OCI-M1 (cell line): ENCODE measurements at places on chromosomes 13 and 19.

DNA sequence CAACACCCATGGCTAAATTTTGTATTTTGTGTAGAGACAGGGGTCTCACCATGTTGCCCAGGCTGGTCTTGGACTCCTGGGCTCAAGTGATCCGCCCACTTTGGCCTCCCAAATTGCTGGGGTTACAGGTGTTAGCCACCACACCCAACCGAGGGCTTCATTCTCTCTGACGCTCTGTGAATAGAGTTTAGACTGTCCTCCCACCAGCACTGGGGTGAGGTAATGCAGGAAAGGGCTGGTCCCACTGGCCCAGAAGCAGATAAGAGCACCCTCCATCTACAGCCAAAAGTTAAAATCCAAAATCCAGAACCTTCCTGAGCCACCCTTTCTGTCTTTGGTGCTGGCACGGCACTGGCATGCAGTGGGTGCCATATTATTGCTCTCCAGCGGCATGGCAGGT, 31.8 kb upstream of the HOMER3 start:
- DNase-seq, result no peak

DNA sequence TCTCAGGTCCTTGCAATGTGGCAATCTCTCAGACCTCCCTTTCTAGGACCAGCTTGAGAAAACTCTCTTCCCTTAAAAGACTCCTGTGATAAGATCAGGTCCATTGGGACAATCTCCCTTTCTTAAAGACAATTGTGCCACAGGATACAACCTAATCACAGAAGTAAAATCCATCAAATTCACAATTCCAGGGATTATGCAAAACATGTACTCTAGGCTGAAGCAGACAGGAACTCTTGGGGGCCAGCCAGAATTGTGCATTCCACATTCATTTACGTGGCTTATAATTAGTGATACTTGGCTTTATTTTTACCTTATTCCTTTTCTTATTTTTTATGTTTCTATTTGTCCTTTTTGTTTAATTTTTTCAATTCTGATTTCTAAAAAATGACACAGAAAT, 257.9 kb downstream of the KLF12 start:
- DNase-seq, result no peak

DNA sequence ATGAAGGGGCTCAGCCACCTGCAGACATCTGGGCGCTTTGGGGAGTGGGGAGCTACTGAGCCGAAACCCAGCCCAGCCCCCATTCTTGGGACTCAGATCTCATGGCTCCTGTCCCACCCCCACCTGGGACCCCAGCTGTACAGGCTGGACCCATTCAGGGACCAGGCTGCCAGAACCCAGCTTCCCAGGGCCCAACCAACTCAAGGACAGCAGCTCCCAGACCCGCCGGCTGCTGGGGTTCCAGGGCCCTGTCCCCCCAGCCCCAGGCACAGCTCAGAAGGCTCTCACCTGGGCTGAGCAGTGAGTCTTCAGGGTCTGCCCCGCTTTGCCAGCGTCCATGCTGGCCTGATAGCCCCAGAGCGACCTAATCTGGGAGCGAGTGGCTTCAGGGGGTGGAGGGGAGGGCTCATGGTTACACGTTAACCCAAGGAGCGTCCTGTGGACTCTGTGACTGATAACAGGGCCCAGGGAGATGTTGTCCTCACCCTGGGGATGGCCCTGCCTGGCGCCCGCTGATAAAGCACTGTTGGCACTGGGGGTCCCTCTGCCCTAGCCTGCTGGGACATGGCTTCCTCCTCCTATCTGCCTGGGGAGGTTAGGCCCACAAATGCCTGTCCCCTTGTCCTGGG, at the start of gene TMEM86B:
Gene TMEM86B, minus strand, starts transcription at position 361 of the 629 bp plus-strand sequence. Its CDS starts 22 bp downstream, at position 339.
- no peak for DNase-seq

DNA sequence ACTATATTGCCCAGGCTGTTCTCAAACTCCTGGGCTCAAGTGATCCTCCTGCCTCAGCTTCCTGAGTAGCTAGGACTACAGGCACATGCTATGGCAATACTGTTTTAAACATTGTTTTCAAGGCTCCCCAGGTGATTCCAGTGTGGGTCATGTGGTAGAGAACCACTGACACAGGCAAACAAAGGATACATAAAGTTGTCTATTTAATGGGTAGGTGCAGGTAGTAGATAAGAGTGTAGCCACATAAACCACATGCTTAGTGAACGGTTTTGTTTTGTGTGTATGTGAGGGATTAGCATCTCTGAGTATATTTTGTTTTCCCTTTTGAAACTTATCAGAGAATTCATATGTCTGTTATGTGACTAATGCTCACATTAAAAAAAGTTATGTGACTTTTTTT, 36.7 kb downstream of the USPL1 start:
- DNase-seq, result peak; percentile 35

- DNase-seq, result no peak
These were observed 4.2 kb downstream of the BLOC1S3 start for GRCh38 chr19:45182758-45183157.

DNA sequence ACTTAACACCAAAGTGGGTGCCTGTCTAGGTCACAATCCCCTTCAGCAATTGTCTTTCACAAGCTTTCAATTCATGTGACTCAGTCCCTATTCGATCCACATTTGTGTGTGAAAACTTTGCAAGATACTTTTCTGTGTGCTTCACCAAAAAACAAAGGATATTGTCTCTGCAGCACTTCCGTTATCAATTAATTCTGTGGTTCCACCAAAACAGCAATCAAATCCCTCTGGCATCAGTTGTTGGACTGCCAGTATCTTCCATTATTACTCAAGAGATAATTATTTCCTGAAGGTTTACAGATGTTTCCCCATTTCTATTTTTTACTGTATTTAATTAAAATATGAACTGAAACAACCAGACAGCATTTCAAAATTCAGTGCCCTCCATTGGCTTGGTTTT, 481.4 kb downstream of the SUCLA2 start:
- no peak for DNase-seq
